ENCODE measurements at places on chromosomes 13 and 19. TPM values are rescaled to one million over a fixed set of nuclear protein-coding genes. Genes with fewer than 3 reads are reported as not detected.

The OR7E24 gene
- not detected for total RNA-seq

The OR7A5 gene
- total RNA-seq, result 0.22 TPM

The NTN5 gene
- 6.9 TPM for total RNA-seq

The ZFP14 gene
- total RNA-seq, result 15.3 TPM

The IGFL3 gene
- total RNA-seq, result not detected

The KLK7 gene
- total RNA-seq, result 4.6 TPM

The CDC34 gene
- 74.3 TPM for total RNA-seq

The IRGC gene
- not detected for total RNA-seq

The TEX29 gene
- not detected for total RNA-seq

The CD33 gene
- total RNA-seq, result 9.2 TPM

DNA sequence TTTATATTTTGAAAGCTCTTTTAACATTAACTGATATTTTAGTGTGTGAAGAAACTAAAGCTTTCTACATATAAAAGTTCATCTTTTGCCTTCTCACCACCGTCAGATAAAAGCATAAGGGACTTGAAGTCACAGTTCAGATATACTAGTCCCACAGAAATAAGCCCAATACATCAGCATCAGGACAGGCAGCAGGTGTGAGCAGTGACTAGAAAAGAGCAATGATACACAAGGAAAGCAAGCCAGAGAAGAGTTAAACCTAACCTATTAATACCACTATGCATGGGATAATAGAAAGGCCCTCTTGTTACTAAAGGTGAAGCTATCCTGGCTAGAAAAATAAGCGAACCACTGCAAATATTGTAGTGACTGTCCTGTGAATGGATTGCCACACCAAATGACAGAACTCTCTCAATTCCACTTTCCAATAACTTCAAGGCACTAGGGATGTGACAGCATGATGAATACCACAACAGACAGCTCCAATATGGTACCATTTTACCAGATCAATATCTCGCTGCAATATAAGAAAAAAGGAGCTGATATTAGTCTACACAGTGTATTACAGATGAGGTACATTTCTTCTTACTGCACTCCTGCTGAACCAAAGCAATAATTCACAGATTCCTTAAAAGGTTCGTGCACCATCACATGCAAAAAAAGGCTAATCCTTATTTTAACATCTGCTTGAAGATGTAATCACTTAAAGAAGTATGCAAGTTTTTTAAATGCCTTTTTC lies 114.1 kb downstream of the DACH1 start:
- no peak for DNase-seq
- H3K27ac ChIP-seq, result no peak overlapping the region
- no peaks in the 10 kb centered on the region for H3K27me3 ChIP-seq
- no peaks in the 10 kb centered on the region for H3K36me3 ChIP-seq

GRCh38 chr13:102907016-102907756 lies 61.4 kb downstream of the ERCC5 start:
- H3K27me3 ChIP-seq, result no peaks in the 10 kb centered on the region
- no peaks in the 10 kb centered on the region for H3K36me3 ChIP-seq
- no peak overlapping the region for H3K4me3 ChIP-seq
- no peak overlapping the region for H3K27ac ChIP-seq

GRCh38 chr19:9547870-9548269 lies 9.4 kb upstream of the ZNF426 start:
- no peaks in the 10 kb centered on the region for H3K36me3 ChIP-seq
- no peak overlapping the region for H3K27ac ChIP-seq
- H3K27me3 ChIP-seq, result no peaks in the 10 kb centered on the region
- H3K4me3 ChIP-seq, result no peak overlapping the region
- H3K4me1 ChIP-seq, result no peaks in the 10 kb centered on the region
- no peak for DNase-seq

DNA sequence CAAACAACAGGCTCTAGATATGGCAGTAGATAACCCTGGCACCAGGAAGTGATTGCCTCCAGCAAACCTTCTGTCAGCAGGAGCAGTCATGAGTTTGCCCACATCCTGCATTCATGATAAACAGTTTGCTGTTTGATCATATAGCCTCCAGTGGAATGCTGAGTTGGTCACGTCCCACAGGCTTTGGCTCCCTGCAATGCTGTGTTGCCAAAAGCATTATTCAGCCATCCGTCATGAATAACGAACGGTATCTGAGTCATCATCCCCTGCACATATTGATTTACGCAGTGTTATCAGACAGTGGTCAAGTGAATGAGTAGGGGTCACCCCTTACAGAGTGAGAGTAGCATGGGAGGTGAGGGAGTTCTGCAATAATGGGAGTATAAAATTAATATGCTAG lies 21.9 kb upstream of the ZNF432 start:
- no peak for DNase-seq
- H3K27me3 ChIP-seq, result no peaks in the 10 kb centered on the region

DNA sequence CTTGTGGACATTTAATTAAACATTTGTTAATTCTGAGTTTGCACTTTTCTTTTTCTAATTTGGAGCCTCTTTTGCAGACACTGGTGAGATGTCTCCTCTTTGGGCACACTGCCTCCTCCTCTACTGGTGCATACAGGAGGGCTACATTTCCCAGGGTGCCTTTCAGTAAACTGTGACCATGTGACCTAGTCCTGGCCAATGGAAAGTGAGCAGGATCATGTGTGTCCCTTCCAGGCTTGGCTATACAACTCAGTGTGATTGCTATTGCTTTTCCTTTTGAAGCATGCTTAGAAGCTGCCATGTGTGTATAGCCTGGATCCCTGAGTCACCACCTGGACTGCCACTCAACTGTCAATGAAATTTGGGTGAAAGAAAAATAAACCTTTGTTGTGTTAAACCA lies 4.5 kb downstream of the IZUMO2 start:
- H3K27me3 ChIP-seq, result peaks cover 7% of the 10 kb centered on the region
- H3K27ac ChIP-seq, result no peak overlapping the region
- H3K4me1 ChIP-seq, result no peaks in the 10 kb centered on the region
- no peaks in the 10 kb centered on the region for H3K36me3 ChIP-seq

DNA sequence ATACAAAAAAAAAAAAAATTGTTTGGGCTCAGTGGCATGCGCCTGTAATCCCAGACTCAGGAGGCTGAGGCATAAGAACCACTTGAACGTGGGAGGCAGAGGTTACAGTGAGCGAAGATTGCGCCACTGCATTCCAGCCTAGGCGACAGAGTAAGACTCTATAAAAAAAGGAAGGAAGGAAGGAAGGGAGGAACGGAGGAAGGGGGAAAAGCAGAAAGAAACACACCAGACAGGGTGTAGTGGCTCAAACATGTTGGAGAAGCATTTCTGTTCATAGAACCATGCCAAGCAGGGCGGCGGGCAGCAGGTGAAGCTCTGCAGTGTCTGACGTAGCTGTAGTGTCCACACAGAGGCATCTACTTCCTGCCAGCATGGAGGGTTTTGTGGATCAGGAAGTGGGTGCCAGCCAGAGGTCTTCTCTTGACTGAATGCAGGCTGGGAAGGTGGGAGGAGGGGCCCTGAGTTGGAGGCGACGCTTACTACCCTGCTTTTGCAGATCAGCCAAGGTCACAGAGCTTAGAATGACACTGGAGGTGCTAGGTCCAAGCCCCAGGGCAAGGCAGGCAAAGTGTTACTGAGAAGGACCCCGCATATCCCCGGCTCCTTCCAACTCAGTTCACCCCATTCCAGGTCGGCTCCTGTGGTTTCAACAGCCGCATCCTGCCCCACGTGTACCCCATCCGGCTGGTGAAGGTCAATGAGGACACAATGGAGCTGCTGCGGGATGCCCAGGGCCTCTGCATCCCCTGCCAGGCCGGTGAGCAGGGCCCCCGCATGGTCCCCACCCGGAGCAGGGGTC lies 11.6 kb upstream of the PGLS start:
- peaks cover 10% of the 10 kb centered on the region for H3K4me1 ChIP-seq
- H3K4me3 ChIP-seq, result no peak overlapping the region
- DNase-seq, result no peak
- no peak overlapping the region for H3K27ac ChIP-seq

GRCh38 chr19:29145756-29146155 lies 67.2 kb downstream of the UQCRFS1 start:
- H3K4me3 ChIP-seq, result no peak overlapping the region
- H3K27me3 ChIP-seq, result no peaks in the 10 kb centered on the region
- DNase-seq, result no peak
- no peaks in the 10 kb centered on the region for H3K4me1 ChIP-seq

GRCh38 chr13:51009597-51009996 lies 100.0 kb downstream of the RNASEH2B start:
- H3K4me3 ChIP-seq, result no peak overlapping the region
- H3K36me3 ChIP-seq, result no peaks in the 10 kb centered on the region
- H3K4me1 ChIP-seq, result no peaks in the 10 kb centered on the region

- no peaks in the 10 kb centered on the region for H3K27me3 ChIP-seq
- H3K4me1 ChIP-seq, result no peaks in the 10 kb centered on the region
- no peak for DNase-seq
These were observed 39.4 kb upstream of the DACH1 start for GRCh38 chr13:71906448-71906847.

GRCh38 chr13:20369886-20370361 lies 137.8 kb upstream of the GJB6 start:
- H3K36me3 ChIP-seq, result no peaks in the 10 kb centered on the region
- no peak overlapping the region for H3K27ac ChIP-seq
- DNase-seq, result no peak
- H3K4me3 ChIP-seq, result no peak overlapping the region
- H3K4me1 ChIP-seq, result no peaks in the 10 kb centered on the region
- H3K27me3 ChIP-seq, result no peaks in the 10 kb centered on the region

DNA sequence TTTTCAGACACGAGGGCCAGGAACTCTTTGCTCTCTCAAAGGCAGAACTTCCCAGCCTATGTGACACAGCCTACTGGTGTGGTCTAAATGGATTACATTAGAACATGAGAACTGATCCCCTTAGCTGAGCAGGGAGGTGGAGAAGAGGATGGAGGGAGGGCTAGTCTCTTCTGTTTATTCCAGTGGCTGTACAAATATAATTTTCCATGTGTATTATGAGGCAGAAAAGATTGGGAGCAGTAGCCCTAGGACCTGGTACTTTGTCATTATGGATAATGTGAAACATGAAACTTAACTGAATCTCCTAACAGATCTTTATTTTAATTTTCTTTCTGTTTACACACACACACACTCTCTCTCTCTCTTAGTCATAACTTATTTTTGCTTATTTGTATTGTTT lies 82.1 kb downstream of the WDFY2 start:
- H3K27me3 ChIP-seq, result no peaks in the 10 kb centered on the region
- no peak for DNase-seq
- peaks cover 53% of the 10 kb centered on the region for H3K4me1 ChIP-seq
- no peak overlapping the region for H3K4me3 ChIP-seq
- no peak overlapping the region for H3K27ac ChIP-seq

- H3K4me3 ChIP-seq, result peak overlapping the region; percentile 50
- H3K27ac ChIP-seq, result peak overlapping the region; percentile 94
- H3K36me3 ChIP-seq, result no peaks in the 10 kb centered on the region
- DNase-seq, result peak; percentile 69
- no peaks in the 10 kb centered on the region for H3K27me3 ChIP-seq
These were observed 9.4 kb downstream of the BCL3 start for GRCh38 chr19:44757735-44758505.

DNA sequence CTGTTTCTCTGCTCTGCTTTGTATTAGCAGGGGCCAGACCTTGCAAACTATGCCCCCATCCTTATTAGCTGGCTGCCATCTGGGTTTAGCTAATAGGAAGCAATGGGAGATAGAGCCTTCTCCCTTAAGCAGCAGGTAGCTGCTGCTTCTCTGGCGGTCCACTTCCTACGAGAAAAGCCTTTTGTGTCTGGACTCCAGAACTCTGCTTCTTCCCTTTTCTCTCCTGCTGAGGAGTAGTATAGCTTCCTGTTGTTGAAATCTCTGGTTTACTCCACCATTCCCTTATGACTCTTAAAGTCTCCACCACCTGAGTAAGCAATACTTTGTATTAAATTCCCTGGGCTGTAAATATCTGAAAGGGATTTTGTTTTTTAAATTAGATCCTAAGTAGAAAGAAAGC lies 147.1 kb downstream of the DNAJC15 start:
- no peak overlapping the region for H3K27ac ChIP-seq
- DNase-seq, result no peak
- H3K27me3 ChIP-seq, result no peaks in the 10 kb centered on the region
- no peaks in the 10 kb centered on the region for H3K4me1 ChIP-seq

- no peaks in the 10 kb centered on the region for H3K27me3 ChIP-seq
- no peak overlapping the region for H3K27ac ChIP-seq
- peaks cover 13% of the 10 kb centered on the region for H3K4me1 ChIP-seq
- no peak overlapping the region for H3K4me3 ChIP-seq
- H3K36me3 ChIP-seq, result no peaks in the 10 kb centered on the region
These were observed 6.6 kb downstream of the FFAR2 start for GRCh38 chr19:35454663-35455062.

DNA sequence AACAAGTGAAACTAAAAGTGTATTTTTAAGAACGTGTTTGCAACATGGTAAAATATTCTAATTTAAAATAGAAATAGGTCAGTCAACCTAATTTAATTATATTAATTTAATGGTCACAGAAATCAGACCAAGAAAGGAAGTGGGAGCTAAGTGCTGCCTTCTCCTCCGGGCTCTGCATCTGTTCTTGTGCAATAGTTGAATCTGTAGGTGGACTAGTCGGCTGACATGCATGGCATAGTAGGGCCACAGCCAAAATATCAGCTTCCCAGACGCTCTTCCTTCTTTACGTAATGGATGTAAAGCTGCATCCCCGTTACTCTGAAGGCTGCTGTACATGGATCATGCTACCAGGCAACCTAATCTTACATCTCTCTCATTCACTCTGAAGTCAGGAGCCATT lies 47.3 kb downstream of the COL4A1 start:
- H3K4me1 ChIP-seq, result peaks cover 30% of the 10 kb centered on the region
- H3K4me3 ChIP-seq, result no peak overlapping the region
- H3K36me3 ChIP-seq, result no peaks in the 10 kb centered on the region
- H3K27ac ChIP-seq, result no peak overlapping the region

- no peak overlapping the region for H3K4me3 ChIP-seq
- H3K27me3 ChIP-seq, result no peaks in the 10 kb centered on the region
- no peak for DNase-seq
- H3K4me1 ChIP-seq, result no peaks in the 10 kb centered on the region
- H3K36me3 ChIP-seq, result no peaks in the 10 kb centered on the region
- H3K27ac ChIP-seq, result no peak overlapping the region
These were observed 1229.3 kb upstream of the SLC10A2 start for GRCh38 chr13:104295537-104295936.

DNA sequence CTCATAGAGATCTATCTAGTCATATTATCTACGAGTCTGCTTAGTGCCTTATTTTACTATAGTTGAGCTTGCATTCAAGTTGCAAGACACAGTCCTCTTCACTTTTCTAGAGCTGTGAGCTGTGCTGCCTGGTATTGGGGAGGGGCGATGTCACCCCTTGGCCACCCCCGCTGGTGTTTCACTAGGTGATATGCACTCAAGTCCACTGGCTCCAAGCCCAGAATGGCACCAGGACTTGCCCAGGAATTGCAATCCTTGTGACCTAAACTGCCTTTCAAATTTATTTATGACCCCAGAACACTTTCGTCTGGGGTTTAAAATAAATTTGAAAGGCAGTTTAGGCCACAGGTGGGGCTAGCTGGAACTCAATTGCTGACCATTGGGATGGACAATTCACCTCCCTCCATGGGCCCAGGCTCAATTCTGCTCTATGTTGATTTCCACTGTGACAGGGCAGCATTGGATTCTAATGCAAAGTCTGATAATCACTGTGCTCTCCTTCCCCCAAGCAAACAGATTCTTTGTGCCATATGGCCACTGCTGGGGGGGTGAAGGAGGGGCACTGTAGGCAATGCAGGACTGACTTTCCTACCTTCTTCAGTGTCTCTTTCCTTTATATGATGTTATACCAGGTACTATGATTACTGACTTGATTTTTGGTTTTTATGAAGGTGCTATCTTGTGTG lies 1244.2 kb upstream of the MIR17HG start:
- H3K4me1 ChIP-seq, result no peaks in the 10 kb centered on the region
- DNase-seq, result no peak
- H3K27ac ChIP-seq, result no peak overlapping the region
- no peak overlapping the region for H3K4me3 ChIP-seq
- H3K27me3 ChIP-seq, result no peaks in the 10 kb centered on the region

- H3K36me3 ChIP-seq, result no peaks in the 10 kb centered on the region
- no peak overlapping the region for H3K4me3 ChIP-seq
- H3K4me1 ChIP-seq, result peaks cover 37% of the 10 kb centered on the region
- no peak for DNase-seq
- H3K27me3 ChIP-seq, result no peaks in the 10 kb centered on the region
These were observed 34.3 kb downstream of the ELF1 start for GRCh38 chr13:40984668-40985366.

Measured in tibial nerve (tissue), 4 donors.